ENCODE measurements at places on chromosomes 5 and 9.

- no peak for DNase-seq
Measured at GRCh38 chr9:108551030-108551841, 304.6 kb downstream of the ACTL7B start.

DNA sequence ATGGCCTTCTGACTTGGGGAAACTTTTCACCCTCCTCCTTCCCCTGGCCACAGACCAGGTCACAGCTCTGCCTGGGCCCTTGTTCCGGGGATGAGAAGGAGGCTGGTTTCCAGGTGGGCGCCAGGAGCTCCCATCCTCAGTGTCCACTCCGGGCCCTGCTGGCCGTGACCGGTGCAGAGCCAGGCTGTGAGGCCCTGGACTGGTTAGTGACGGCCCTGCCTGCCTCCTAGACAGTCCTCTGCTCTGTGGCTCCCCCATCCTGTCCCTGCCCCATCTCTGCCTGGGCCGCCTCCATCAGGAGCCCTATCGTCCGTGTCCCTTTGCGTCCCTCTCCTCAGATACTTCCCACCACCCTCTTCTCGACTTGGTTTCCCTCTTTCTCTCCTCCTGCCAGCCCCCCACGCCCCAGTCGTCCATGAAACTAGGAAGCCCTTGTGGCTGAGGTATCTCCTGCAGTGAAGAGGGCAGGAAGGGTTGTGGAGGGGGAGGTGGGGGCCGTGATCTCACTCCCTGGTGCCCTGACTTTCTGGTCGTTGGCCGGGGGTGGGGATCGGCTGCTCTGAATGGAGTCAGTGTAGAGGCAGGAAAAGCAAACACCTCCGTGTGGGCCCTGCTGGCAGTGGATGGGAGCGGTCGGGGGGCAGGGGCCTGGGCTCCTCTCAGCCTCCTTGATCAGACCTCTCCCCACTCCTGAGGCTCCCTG is 15.4 kb upstream of the CERCAM start:
- DNase-seq = no peak

DNA sequence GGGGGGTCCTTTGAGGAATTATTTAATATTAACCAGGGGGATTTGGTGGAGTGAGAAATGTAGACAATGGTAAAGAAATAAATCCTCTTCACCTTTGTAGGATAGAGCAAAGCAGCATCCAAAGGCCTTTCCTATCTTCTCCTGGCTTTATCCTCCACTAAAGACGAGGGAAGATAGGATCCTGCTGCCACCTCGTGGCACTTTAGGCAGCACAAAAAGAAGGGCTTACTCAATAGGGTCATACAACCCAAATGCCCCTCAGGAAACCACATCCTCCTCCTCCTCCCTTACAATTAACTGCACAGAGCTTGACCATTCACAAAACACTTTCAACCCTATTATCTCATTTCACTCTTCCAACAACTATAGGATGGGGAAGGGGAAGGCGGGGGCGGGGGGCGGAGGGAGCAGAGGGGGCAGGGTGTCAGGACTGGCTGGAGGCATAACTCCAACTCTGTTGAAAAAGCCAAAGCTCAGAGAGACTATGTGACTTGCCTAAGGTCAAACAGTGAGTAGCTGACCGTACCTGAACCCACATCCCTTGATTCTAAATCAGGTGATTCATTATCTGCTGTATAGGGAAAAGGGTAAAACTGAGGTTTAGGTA is 45.4 kb upstream of the MYOT start:
- no peak for DNase-seq

DNA sequence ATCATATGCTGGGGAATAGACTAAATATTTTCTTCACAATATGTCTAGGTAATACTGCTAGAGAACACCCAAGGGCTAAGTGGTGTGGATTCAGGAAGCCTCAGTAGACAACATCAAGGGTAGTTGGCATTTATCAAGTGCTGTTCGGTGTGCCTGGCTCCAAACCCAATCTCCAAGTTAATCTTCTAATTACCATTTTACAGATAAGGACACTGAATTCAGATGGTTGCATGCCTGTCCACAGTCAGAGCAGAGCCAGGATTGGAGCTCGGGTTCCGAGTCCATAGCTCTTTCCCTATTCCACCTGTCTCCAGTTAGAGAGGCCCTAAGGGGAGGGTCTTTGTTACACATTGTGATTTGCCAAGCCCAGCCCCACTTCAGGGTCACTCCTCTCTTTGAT is 58.2 kb downstream of the FGF18 start:
- no peak for DNase-seq

DNA sequence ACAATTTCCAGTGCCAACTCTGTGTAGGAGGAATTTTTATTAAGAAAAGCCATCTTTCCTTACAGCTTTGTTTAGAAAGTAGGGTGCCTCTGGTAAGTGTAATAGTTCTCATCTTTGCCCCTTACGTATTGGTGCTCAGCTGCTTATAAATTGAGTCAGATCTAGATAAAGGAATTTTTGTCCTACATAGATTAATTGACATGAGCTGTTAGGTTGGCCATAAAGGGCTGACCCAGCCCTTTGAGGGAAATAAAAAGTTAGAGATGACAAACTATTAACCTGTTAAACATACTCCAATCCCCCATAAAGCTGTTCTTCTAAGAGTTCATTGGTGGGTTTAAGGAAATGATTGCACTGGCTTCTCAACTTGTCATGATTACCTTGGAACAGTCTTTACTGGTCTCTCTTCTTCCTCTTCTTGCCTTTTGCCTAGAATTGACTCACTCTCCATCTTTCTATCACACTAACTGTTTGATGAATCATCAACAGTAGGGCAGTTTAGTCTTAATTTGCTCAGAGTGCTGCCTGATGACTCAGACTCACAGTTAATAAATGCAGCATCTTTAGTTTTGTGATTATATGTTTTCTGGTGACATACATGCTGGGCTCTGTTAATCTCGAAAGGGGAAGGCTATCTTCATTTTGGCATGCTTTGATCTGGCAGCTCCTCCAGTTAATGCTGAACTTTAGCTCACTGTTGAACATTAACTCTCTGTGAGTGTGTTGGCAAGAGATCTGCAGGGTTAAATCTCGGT is 51.7 kb downstream of the ARHGAP26 start:
- no peak for DNase-seq

GRCh38 chr9:110087605-110088004 is 120.4 kb downstream of the C9orf152 start:
- DNase-seq = peak; percentile 74

All from DMS153 (cell line).